Glomerular endothelial cell (primary cell): ENCODE measurements at places on chromosomes 13 and 19.

DNA sequence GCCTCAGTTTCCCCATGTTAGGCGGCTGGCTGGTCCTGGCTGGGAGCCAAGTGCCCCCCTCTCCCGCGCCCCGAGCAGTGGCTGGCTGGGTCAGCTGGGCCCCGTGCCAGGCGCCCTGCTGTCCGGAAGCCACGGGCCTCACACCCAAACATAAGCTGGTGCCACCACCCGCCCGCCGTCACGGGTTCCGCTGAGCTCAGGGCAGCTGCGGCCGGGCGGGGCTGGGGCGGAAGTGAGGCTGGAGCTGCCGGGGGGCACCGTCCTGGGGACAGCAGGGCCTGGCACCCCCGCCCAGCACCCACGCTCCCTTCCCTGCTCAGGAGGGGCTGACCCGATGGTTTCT is 19.3 kb downstream of the HCN2 start:
- DNase-seq: no peak

DNA sequence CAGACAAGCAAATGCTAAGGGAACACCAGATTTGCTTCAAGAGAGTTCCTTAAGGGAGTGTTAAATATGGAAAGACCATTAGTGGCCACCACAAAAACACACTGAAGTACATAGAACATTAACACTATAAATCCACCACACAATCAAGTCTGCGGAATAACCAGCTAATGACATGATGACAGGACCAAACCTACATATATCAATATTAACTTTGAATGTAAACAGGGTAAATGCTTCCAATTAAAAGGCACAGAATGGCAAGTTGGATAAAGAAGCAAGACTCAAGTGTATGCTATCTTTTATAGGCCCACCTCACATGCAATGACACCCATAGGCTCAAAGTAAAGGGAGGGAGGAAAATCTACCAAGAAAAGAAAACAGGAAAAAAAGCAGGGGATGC is 291.3 kb downstream of the COG6 start:
- no peak for DNase-seq

DNA sequence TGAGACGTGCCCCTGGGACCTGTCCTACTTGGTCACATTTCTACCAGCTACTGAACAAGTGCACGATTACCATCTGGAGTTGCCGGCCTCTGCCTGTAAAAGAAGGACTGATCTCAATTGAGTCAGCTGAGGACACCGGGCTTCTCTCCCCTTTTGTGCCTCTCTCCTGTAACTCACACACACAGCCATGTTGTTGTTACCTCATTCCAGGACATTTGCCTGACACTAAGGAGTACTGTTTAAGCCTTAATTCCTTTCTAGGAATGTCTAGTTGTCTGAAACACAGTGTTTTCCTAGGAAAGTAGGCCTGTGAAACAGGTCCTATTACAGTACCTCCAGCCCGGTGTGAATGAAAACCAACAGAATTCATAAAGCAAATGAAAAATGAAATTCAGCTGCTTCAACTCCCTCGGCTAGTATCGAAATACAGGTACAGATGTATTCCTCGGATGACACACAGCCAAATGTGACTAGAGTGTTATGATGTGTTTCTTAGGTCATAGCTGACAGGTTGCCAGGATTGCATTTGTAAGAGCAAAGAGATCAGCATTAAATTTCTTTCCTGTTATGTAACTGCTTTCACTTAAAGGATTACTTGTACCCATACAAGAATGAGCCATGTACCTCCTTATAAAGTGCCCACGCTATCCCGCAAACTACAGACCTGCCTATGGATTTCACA is 152.0 kb upstream of the IRS2 start:
- DNase-seq: no peak

DNA sequence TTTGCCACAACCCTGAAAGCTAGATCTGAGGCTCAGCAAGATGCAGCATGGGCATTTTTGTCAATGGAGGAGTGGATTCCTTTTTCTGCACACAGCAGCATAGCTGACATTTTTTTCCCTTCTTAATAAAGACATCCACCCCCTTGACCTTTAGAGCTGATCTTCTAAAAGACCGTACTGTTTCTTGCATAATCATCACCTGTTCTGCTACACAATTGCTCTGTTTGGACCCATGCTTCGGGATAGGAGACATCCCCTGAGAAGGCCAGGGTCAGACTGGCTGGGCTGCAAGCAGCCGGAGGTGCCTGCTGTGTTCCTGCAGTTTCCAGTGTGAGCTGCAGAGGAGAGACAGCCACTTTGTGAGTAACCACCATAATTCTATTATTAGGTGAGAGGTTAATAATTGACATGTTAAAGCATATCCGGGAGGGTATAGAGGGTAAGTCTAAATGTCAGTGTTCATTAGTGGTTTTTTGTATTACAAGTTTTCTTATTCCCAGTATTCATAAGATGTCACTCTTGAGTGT is 108.5 kb upstream of the C1QTNF9B start:
- DNase-seq: no peak

- no peak for DNase-seq
Observed at GRCh38 chr19:46715975-46716671, 791 bp downstream of the PRKD2 start.

GRCh38 chr13:64930636-64931035 is 2299.5 kb downstream of the PCDH9 start:
- no peak for DNase-seq

- no peak for DNase-seq
Observed at GRCh38 chr13:79385694-79386093, 20.4 kb downstream of the RBM26 start.

DNA sequence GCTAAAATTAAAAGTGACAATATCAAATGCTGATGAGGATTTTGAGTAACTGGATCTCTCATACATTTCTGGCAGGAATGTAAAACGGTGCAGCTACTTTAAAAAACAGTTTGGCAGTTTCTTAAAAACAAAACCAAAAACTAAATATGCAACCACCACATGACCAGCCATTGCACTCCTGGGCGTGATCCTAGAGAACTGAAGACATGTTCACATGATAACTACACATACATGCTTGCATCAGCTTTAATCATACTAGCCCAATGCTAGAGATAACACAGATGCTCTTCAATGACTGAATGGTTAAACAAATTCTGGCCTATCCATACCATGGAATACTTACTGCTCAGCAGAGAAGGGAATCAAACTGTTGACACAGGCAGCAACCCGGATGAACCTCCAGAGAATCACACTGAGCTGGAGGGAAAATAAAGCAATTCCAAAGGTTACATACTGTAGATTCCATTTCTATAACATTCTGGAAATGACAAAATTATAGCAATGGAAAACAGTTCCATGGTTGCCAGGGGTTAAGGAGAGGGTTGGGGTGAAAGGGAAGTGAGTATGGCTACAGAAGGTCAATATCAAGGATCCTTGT is 25.5 kb upstream of the NAXD start:
- DNase-seq: no peak

- no peak for DNase-seq
Observed at GRCh38 chr19:11020423-11020822, 59.6 kb downstream of the SMARCA4 start.

- DNase-seq: no peak
Observed at GRCh38 chr13:46720189-46720588, 76.8 kb downstream of the ESD start.

DNA sequence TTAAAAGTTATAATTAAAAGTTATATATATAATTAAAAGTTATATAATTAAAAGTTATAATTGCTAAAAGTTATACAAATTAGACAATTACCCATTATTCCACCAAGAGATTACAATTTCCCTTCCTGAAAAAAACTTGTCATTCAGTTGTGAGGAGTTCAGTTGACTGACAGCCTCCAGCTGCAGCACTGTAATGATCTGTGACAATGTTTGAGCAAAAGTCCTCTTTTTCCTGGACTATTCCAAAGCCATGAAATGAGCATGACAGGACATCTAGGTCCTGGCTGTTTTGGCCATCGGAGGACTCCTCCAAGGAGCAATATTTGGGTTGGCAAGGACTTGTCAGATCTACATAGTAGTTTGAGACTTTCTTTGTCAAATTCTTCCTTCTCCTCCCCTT is 258.7 kb upstream of the EDNRB start:
- DNase-seq: no peak

- DNase-seq: no peak
Observed at GRCh38 chr19:51689751-51690453, 3.2 kb upstream of the SPACA6 start.

- no peak for DNase-seq
Observed at GRCh38 chr13:52003541-52003940, 7.7 kb downstream of the ATP7B start.

DNA sequence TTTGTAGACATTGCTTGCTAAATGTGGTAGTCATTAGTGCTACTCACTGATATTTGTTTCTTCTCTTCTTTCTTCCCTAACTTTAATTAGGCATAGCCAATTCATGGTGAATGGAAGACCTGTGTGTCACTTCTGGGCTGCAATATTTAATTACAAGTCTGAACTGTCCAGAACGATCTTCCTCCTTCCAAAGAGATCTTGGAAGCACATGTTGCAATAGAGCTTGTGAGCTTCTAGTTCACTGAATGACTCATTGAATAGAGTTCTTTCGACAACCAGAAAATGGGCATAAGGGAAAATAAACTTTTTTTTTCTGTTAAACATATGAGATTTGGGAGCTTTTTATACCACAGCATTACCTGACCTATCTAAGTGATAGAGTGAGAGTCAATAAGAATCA is 1264.6 kb downstream of the PCDH9 start:
- DNase-seq: no peak

DNA sequence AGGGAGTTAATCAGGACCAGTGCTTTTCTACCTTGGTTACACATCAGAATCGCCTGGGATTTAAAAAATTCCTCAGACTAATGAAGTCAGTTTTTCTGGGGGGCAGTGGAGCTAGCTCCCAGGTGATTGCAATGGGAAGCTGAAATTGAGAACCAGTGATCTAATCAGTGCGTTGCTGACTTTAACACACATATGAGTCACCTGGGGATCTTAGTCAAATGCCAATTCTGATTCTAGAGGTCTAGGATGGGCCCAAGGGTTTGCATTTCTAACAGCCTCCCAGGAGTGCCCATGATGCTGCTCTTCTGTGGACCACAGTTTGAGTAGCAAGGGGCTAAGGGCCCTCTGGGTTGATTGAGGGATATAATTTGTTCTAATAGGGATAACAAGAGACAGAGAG is 54.5 kb downstream of the KL start:
- no peak for DNase-seq

DNA sequence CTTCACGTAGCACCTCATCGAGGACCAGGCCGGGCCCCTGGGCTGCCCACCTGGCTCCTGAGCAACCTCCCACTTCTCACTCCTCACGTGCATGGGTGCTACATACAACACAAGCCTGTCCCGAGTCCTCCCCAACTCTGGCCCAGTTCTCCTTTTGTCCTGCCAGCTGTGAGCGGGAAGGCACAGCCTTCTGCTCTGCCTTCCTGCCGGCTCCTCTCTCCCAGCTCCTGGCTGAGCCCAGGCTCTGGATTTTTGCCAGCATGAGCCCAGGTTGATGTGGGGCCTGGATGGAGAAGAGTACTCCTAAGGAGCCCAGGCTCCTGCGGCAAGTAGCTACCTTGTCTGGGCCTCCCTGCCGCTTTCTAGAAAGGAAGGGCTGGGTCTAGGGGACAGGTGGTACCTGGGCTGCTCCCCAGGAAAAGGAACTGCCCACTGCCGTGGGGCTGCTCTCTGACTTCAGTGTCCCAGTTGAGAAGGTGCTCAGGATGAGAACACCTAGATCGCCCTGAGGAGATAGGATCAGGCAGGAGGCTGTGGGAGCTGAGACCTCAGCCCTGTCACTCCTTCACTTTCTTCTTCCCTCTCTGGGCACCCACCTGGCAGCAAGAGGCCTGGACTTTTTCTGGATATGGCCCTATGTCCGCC is 23.6 kb downstream of the LYL1 start:
- no peak for DNase-seq

DNA sequence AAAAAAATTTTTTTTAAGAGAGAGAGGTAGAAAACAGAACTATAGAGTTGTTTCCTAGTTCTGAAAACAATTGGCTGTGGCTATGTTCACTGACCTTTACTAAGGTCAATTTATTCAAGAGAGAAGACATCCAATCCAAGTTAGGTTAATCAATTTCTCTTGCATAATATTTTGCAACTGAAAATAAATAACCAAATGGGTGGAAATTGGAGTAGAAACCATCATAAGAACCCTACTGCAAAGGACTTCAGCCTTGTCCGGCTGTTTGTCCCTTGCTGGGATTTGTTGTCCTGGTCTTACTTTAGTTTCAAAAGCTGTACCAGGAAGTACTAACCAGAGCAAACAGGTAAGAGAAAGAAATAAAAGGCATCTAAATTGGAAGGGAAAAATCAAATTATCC is 23.3 kb upstream of the ZC3H13 start:
- no peak for DNase-seq

DNA sequence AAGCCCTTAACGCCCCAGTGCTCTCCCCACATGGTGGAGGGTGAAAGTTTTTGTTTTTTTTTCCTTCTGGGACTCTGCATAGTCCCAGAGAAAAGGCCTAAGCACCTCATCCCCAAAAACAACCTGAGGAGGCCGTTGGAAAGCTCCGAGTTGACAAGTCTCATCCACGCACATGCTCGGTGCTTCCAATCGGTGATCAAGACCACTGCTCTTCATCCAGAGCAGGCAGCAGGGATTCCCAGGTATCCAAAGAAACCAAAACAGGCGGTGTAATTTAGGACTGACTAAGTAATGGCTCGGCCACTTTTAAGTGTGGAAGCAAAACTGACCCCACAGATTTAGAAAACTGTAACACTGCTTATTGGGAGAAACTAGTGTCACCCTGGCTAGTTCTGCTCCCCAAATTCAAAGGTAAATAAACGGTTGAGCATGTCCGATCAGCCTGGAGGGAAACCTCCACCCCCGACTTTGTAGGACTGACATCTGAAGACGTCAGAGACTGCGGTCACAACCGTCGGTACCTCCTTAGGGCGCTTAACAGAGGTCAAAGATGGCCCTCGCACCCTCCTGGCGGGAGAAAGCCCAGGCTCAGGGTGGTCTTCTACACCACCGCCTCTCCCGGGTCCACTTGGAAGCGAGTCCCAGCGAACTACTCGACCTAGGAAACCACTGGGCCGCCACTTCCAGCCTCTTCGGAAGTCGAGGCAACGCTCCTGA is 997 bp upstream of the ZNF446 start:
- DNase-seq: no peak

GRCh38 chr13:109615721-109616420 is 170.5 kb downstream of the IRS2 start:
- no peak for DNase-seq

DNA sequence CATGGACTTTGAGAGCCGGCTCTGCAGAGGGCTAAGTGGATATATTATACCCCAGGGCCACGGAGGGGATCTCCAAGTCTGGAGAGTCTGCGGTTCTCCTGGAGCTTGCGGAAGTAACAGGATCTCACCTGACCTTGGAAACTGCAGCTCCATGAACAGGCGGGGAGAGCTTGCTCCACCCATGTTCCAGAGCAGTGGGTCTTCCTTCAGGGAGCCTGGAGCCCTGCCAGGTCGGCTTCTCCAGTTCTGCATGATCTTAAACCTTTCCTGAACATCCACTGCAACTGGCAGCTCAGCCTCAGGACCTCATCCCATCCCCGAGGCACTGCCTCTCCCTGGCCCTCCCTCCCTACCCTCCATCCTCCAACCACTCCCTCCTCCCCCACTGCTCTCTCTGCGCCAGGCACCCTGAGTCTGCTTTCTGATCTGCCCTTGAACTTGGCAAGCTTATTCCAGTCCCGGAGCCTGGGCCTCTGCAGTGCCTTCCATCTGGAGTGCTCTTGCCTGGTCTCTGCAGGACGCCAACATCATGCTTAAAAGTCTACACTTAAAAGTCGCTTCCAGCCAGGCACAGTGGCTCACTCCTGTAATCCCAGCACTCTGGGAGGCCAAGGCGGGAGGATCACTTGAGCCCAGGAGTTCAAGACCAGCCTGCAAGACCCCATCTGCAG is 13.2 kb downstream of the ATCAY start:
- no peak for DNase-seq
